Mesothelial cell of epicardium (in vitro differentiated cells): ENCODE measurements at places on chromosomes 1 and 21.

DNA sequence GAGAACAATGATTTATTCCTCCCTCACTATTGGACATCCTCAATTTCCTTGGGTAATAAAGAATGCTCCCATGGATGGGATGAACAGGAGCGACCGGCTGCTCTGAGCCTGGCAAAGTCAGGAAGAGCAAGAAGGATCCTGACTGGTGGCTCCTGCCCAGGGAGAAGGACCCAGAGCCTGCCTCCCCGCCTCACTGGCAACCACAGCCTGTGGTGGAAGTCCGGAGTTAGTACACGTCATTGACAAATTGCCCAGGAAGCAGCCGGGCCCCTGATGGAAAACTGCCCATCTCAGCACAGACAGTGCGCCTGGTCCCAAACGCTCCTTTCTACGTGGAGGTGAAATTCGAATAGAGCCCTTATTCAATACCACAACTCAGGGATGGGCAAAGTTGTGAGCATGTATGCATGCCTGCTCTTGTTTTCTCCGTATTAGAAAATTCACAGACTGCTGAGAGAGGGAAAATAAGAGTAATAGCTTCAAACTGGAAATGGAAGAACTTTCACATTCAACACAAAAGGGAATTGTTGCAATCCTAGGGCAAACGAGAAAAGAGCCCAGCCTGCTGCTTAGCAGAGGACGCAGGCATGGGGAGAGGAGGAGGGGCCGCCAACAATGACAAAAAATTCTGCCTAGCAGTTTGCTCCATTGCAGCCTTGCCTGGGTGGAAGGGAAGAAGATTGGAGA, 397.1 kb upstream of the VAMP3 start:
- no peaks in the 10 kb centered on the region for H3K36me3 ChIP-seq
- H3K4me3 ChIP-seq = no peak overlapping the region
- H3K27ac ChIP-seq = no peak overlapping the region
- H3K4me1 ChIP-seq = peaks cover 9% of the 10 kb centered on the region

DNA sequence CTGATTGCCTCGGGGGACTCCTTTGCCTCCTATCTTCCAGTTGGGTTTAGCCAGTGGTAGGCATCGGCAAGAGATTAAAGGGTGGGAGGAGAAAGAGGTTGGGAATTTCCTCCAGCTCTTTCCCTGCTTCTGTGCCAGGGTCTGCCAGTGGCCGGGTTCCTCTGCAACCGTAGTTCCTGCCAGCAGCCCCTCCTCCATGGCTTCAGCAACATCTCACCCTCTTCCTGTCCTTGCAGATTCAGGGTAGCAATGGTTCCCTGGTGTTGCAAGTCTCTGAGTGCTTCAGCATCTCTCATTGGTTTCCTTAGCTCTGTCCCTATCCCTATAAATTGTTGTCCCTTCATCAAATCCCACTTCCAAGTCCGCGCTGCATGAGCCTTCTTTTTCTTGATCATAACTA, 223.1 kb upstream of the JUN start:
- H3K27ac ChIP-seq = no peak overlapping the region
- H3K4me3 ChIP-seq = no peak overlapping the region
- H3K36me3 ChIP-seq = no peaks in the 10 kb centered on the region
- peaks cover 10% of the 10 kb centered on the region for H3K4me1 ChIP-seq

GRCh38 chr1:44174630-44175029, 33.2 kb upstream of the KLF18 start:
- peaks cover 6% of the 10 kb centered on the region for H3K36me3 ChIP-seq
- H3K27ac ChIP-seq = no peak overlapping the region
- no peaks in the 10 kb centered on the region for H3K27me3 ChIP-seq
- no peaks in the 10 kb centered on the region for H3K4me1 ChIP-seq

GRCh38 chr1:56387071-56387740, 192.2 kb downstream of the PLPP3 start:
- peaks cover 4% of the 10 kb centered on the region for H3K36me3 ChIP-seq
- no peaks in the 10 kb centered on the region for H3K27me3 ChIP-seq
- H3K4me1 ChIP-seq = peaks cover 11% of the 10 kb centered on the region

- no peaks in the 10 kb centered on the region for H3K36me3 ChIP-seq
- H3K27me3 ChIP-seq = peaks cover 4% of the 10 kb centered on the region
- no peak overlapping the region for H3K27ac ChIP-seq
- DNase-seq = no peak
Measured at GRCh38 chr21:43816611-43817071, 27.3 kb downstream of the RRP1 start.

DNA sequence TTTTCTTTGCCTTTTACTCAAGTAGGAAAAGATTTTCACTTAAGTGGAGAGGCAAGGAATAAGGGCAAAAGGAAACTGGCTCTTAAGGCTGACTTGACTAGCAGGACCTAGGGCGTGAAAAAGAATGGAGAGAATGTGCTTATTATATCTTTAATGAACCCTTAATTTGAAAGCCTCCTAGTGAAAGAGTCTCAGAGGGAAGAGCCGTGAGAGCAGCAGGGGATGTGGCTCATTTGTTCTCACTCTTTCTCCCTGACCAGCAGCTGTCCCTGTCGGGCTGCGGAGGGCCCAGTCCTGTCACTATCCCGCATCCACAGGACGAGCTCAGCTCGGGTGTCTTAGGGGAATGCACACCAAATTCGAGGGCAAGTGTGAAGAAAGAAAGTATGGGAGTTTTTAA, 180.1 kb downstream of the EDEM3 start:
- H3K4me1 ChIP-seq = peaks cover 7% of the 10 kb centered on the region
- H3K27ac ChIP-seq = no peak overlapping the region
- no peak for DNase-seq
- H3K36me3 ChIP-seq = no peaks in the 10 kb centered on the region

- H3K4me3 ChIP-seq = no peak overlapping the region
- H3K27me3 ChIP-seq = no peaks in the 10 kb centered on the region
- H3K4me1 ChIP-seq = no peaks in the 10 kb centered on the region
- peaks cover 11% of the 10 kb centered on the region for H3K36me3 ChIP-seq
Measured at GRCh38 chr1:15038232-15039016, 115.1 kb upstream of the TMEM51 start.

DNA sequence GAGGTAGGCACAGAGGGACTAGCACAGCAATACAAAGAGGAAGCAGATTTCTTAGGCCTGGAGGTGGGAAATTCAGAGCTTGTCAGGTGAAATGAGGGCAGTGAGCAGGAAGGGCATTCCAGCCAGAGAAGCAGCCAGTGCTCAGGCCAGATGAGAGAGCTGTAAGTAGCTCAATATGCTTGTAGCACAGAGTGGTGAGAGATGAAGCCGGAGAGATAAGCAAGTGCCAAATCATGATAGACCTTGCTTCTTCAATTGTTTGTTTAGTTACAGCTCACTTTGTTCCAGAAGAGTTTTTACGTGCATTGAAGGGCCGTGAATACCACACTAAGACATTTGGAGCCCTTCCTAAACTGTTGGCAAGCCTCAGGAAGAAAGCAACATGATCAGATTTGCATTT, 42.0 kb upstream of the ADAMTS1 start:
- H3K4me1 ChIP-seq = peaks cover 4% of the 10 kb centered on the region
- no peak overlapping the region for H3K4me3 ChIP-seq
- H3K36me3 ChIP-seq = no peaks in the 10 kb centered on the region
- H3K27me3 ChIP-seq = no peaks in the 10 kb centered on the region

- H3K27ac ChIP-seq = no peak overlapping the region
- DNase-seq = no peak
- peaks cover 8% of the 10 kb centered on the region for H3K27me3 ChIP-seq
- H3K36me3 ChIP-seq = no peaks in the 10 kb centered on the region
- no peaks in the 10 kb centered on the region for H3K4me1 ChIP-seq
Measured at GRCh38 chr1:98963064-98963758, 41.5 kb downstream of the PLPPR5 start.
